ENCODE measurements at places on chromosomes 6 and 20. TPM values are rescaled to one million over a fixed set of nuclear protein-coding genes. Genes with fewer than 3 reads are reported as not detected.

Gene RAET1E
- total RNA-seq, result not detected

DNA sequence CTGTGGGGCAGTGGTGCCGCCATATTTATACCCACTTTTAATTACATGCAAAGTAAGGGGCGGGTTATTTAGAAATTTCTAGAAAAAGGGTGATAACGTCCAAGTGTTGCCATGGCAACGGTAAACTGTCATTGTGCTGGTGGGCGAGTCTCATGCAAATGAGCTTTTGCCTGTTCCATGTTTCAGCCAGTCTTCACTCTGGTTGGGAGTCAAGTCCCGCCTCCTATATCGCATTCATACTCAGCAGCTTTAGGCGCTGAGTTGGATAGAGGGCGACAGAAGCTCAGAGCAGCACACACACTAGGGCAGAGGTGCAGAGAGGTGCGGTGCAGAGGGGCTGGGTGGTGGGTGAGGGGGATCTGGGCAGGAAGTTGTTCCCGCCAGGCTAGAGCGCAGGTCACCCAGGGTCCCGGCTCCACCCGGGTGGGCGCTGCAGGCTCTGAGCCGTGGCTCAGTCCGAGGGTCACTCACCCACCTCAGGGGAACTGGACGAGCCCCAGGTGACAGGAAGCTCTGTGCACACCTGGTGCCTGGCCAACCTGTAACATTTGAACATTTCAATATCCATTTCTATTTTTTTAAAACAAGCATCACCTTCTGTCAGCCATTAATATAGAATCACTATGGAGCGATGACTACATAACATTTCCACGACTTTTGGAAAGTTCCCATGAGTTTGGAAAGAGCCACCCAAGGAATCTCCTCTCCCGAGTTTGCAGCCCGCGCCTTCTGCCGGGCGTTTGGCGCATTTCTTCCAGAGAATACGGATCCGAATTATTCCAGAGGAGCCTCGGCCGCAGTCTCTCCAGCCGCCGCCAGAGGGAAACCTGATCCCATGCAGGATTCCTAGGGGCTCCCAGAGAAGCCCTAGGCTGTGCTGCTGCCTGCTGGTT, 89.1 kb upstream of the PHACTR3 start:
- DNase-seq, result peak; percentile 66

DNA sequence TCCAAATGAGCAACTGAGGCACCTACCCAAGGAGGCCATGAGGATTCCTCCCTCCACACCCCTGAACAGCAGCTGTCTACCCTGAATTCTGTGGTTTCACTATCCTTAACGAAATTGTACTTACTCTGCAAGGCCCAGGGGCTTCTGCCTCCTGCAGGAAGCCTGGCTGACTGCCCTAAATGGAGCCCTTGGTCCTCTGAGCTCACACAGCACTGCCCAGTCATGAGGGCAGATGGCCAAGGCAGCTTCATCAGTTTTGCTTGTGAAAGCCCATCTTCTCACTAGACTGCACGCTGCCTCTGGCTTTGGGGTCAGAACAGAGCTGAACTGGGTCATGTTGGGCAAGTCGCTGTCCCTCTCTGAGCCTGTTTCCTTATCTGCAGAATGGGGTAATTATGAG, 26.4 kb upstream of the SIRPA start:
- no peak for DNase-seq

DNA sequence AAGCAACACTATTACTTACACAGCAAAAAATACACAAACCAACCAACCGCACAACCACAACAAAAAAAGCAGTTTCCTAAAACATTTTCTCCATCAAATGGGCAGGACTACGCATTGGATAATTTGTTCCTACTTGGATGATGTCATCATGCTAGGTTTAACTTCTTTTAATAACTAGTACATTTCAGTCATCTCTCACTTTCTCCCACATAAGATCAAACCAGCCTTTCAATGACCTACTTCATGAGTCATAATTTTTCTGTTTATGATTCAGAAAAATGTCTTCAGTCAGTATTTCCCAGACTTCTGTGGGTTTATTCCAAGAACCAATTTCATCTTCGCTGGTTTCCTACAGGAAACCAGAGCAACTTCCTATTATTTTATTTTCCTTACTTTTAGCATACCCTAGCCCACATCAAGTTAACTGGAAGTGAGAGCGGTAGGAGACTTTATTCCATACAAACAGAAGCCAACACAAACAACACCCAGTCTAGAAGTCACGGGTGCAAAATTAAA, 134.2 kb downstream of the GMDS start:
- no peak for DNase-seq

- no peak for DNase-seq
These were observed 13.9 kb upstream of the VAPB start for GRCh38 chr20:58374906-58375758.

DNA sequence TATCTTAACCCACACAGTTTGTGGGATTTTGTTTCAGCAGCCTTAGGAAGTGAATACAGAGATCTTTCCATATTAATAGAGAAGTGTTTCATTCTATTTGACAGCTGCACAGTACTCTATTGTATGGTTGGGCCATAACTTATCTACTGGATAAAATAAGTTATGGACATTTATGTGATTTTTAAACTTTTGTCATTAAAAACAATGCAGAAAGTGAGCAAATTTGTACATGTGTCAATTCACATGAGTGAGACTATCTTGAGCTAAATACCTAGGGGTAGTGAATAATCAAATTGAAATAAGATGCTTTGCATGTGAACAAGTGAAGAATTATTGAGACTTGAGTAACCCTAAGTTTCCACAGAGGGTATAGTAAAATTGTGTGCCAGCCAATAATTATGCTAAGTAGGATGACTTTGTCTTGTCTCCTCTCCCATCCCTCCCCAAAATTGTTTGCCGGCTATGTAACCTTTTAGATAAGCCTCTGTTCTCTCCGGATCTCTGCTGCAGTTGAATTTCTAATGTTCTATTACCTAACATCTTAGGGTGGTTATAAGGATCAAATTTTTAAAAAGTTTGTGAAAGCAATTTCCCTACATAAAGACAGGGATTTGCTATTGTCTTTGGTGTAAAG, 33.3 kb upstream of the TPBG start:
- no peak for DNase-seq

DNA sequence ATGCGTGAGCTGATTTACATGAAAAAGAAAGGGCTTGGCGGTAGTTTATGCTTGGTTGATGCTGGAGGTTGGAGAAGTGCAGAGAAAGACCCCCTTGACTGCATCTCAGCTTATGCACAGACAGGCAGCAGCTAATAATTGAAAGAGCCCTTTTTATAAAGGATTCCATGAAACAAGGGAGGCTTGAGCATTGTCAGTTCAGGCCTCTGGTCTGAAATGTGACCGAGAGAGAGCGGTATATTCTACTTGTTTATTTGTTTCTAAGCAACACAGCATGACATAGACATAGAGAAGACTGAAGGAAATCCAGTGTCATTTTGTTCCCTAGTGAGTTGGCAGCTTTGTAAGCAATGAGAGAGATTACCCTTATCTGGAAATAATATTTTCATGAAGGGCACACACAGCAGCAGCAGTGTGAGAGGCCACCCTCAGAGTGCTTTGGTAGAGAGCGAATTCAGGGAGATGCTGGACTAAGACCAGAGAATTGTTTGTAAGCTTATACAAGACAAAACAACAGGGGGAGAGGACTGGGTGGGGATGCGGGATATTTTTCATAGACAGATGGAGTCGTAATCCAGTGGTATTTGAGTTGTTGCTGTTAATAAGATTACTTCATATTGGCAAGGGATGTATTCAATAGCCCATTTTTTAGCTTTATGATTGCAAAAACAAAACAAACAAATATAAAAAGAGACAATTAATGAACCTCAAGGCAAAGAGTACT, 34.6 kb upstream of the LAMA2 start:
- DNase-seq, result no peak

DNA sequence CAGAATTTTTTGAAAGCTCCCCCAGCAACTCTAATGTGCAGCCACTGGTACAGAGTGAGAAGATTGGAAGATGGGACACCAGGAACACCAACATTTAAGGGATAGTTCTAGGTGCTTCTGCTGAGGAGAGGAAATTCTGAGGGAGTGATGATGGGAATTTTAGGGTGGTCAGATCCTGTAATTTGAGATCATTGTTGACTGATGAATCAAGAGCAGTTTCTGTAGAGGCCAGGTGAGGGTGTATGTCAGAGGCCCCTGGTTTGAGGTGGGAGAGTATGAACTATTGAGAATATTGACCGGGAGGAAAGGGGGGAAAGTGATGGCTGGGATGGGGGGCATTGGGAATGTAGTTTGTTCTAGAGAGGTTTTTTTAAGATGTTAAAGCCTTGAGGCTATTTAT, 47.2 kb downstream of the PTPRA start:
- no peak for DNase-seq

Gene SLC17A3
- total RNA-seq, result not detected

Gene IL17A
- total RNA-seq, result not detected

GRCh38 chr6:33442283-33442682, 12.1 kb upstream of the ZBTB9 start:
- no peak for DNase-seq

GRCh38 chr6:43764772-43765171, 5.2 kb upstream of the VEGFA start:
- DNase-seq, result no peak

Gene CD83
- total RNA-seq, result 0.11 TPM

Gene FIG4
- total RNA-seq, result 27.9 TPM

GRCh38 chr6:86937219-86938079, at the start of gene HTR1E:
TSS of gene HTR1E (plus strand) at chr6:86937528. CDS start at chr6:87015335, 77,807 bp downstream.
- no peak for DNase-seq

Gene COL11A2
- 0.11 TPM for total RNA-seq

DNA sequence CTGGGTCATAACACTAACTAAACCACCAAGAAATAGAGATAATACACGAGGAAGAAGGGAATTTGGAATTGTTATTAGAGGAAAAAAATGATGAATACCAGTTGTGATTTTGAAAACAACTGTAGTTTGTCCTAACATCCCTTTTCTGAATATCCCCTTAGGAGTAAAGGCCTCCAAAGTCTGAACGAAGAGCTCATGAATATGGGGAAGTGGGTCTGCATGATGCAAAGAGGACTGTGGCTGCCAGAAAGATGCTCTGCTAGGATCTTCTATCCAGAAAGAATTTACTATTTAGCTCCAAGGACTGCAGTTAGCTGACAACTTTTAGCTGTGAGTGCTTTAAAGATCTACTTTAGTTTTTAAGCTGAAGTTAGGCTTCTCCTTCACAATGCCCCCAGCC, 308.8 kb upstream of the HS3ST5 start:
- DNase-seq, result no peak
